ENCODE measurements at places on chromosomes 3 and 15.

- DNase-seq, result no peak
Measured at GRCh38 chr3:117565777-117566176, 856.2 kb downstream of the TUSC7 start.

DNA sequence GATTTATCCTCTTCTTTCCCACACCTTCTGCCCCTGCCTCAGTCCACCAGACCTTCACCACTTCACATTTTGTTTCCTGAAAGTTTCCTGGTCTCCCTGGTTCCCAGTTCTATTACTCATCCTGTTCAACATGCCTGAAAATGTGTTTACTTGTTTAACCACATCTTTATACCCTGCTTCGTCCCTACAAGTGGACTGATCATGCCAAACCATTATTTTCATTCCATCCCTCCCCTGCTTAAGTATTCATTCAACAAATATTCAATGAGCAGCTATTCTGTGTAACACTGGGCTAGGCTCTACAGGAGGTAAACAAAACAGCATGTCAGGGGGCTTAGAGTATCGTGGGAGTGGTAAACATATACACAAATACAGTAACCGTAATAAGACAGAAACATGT is 5.5 kb downstream of the MYO5A start:
- no peak for DNase-seq

DNA sequence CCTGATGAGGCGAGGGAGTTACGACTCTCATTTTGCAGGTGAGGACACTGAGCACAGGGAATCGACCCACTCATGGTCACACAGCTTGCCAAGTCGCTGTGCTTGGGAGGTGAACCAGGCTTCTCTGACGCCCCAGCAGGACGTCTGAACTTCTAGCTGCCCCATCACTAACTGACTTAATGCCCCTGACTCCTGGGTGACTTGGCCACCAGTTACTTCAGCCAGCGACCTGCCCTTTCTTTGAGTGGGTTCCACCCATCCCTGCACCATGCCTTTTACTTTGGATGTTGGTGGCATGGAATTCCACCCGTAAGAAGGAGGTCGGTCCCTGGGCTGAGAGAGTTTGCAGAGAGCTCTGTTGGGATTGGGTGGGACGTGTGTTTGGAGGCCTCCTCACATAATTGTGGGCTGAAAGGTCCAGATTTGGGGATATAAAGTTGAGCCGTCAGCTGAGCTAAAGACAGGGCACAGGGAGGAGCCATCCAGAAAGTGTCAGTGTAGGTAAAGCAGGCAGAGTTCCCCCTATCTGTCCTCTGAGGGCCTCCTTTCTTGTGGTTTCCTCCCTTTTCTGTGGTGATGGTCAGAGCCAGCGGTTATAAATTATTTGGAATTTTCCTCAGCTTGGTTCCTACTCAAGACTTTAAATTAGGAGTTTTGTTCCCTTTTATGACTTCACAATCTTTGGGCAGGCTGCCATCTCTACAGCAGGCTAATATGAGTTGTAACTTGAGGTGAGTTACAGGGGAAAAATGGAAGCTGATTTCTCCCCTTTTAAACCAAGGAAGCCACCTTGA is 55.0 kb downstream of the FLNB start:
- DNase-seq, result no peak

- no peak for DNase-seq
Measured at GRCh38 chr3:184894051-184894450, 82.1 kb downstream of the VPS8 start.

DNA sequence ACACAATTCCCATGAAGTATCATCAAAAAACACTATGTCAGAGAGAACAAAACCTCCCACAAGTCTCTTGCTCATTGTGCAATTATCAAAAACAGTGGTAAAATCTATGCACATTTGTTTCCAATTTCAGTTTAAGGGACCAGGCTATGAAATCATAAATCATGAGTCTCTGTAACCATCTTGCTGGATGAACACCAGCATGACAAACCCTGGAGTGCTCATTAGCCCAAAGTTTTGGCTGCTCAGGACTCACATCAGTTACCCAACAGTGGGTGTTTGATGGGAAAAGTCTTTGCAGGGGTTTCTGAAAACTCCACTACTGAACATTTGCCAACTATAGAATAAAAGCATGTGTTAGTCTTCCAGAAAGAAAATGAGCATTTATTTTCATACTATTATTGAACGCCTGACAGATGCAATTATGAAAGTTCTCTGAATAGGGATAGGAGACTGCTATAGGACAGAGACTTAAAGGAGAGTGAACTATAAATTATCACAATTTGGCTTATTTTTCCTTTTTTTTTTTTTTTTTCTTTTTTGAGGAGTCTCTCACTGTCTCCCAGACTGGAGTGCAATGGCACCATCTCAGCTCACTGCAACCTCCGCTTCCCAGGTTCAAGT is 240.8 kb upstream of the KCNMB2 start:
- DNase-seq, result no peak
